Esophagus muscularis mucosa (tissue), 4 donors: ENCODE measurements at places on chromosomes 2 and 18. TPM values are rescaled to one million over a fixed set of nuclear protein-coding genes. Genes with fewer than 3 reads are reported as not detected.

DNA sequence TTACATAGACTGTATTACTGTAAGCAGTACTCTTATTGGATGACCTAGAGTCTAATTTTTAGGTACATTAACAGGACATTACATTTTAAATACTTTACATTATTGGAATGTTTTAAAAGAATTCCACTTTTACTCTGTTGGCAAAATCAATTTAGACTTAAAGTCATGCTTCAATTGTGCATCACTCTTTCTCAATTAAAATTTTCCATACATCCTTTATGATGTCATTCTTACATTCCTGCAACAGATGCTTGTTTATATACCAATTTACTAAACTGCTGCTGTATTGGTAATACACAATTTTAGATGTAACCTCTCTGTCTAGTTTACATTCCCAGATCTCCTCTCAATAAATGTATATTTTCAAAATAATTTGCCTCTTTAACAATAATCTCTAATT, 440.1 kb downstream of the ZEB2 start:
- H3K27me3 ChIP-seq: no peaks in the 10 kb centered on the region
- no peaks in the 10 kb centered on the region for H3K36me3 ChIP-seq
- H3K4me3 ChIP-seq: no peak overlapping the region
- H3K27ac ChIP-seq: no peak overlapping the region

ERFE gene
- not detected for total RNA-seq

RNF103 gene
- total RNA-seq: 60.4 TPM

DNA sequence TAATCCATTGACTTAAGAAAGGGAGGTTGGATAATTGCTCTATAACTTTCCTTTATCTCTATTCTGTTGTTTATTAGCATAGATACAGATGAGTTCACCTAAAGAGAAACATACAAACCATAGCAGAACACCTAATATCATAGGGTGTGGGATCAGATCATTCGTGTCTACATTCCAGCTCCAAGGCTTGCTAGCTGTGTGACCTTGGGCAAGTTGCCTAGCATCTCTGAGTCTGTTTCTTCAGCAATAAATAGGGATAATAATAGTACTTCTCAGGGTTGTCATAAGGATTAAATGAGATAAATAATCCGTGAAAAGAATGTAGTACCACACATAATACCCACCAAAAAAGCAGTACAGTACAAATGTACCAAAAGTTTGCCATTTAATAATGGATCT, 126.2 kb downstream of the PLB1 start:
- no peak for DNase-seq
- H3K4me3 ChIP-seq: no peak overlapping the region
- peak overlapping the region; percentile 97 for H3K27ac ChIP-seq
- peaks cover 97% of the 10 kb centered on the region for H3K4me1 ChIP-seq
- H3K27me3 ChIP-seq: no peaks in the 10 kb centered on the region

MAIP1 gene
- total RNA-seq: 14.8 TPM

DSG1 gene
- total RNA-seq: not detected

GRCh38 chr2:211333377-211333776, 777.0 kb downstream of the CPS1 start:
- no peaks in the 10 kb centered on the region for H3K36me3 ChIP-seq
- DNase-seq: no peak
- no peak overlapping the region for H3K27ac ChIP-seq
- H3K4me3 ChIP-seq: no peak overlapping the region

DNA sequence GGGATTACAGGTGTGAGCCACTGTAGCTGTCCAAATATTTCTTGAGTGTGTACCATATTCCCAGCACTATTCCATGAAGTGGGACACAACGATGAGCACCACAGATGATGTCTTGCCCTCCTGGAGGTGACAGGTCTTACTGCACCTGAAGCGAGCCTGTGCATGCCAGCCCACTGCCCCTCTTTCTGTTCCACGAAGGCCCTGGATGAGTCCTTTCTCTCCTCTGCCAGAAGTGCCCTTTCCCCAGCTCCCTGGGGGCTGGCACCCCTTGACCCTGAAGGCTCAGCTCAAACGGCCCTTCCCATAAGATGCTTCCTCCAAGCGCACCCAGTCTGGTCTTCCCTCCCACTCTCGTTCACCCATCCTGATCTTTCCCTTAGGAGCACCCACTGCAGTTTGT, 5.5 kb downstream of the ATP6V1B1 start:
- no peak for DNase-seq
- H3K36me3 ChIP-seq: no peaks in the 10 kb centered on the region
- no peaks in the 10 kb centered on the region for H3K4me1 ChIP-seq

GRCh38 chr18:78934003-78934402, 45.6 kb upstream of the SALL3 start:
- DNase-seq: no peak
- no peaks in the 10 kb centered on the region for H3K36me3 ChIP-seq
- H3K4me3 ChIP-seq: no peak overlapping the region
- H3K4me1 ChIP-seq: no peaks in the 10 kb centered on the region
- H3K27me3 ChIP-seq: no peaks in the 10 kb centered on the region
- no peak overlapping the region for H3K27ac ChIP-seq

GRCh38 chr18:45059695-45060094, 379.0 kb downstream of the SETBP1 start:
- H3K36me3 ChIP-seq: no peaks in the 10 kb centered on the region
- H3K4me3 ChIP-seq: no peak overlapping the region
- no peak for DNase-seq
- H3K4me1 ChIP-seq: no peaks in the 10 kb centered on the region

GATA6 gene
- total RNA-seq: 35.5 TPM

LYG2 gene
- not detected for total RNA-seq

DNA sequence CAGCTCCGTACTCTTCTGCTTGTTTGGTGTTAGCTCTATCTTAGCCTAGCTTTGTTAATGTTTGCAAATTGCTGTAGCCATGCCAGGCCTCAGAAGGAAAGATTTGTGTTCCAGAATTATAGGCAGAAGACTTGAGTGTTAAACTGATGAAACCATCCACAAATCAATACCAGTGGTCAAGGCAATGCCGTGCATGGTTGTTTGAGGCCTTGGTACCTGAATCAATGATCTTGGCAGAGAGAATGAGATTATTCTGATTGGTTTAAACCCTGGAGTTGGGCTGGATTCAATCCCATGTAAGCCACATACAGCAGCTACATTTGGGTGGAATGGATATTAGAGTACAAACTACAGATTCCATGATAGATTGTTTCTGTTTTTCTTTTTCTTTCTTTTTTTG, 4.9 kb downstream of the HADHB start:
- H3K4me1 ChIP-seq: peaks cover 68% of the 10 kb centered on the region
- no peak for DNase-seq
- H3K27me3 ChIP-seq: no peaks in the 10 kb centered on the region
- peak overlapping the region; percentile 21 for H3K27ac ChIP-seq
- H3K36me3 ChIP-seq: peaks cover 4% of the 10 kb centered on the region
- no peak overlapping the region for H3K4me3 ChIP-seq

ASIC4 gene
- not detected for total RNA-seq

- no peak overlapping the region for H3K4me3 ChIP-seq
- H3K27ac ChIP-seq: no peak overlapping the region
- H3K4me1 ChIP-seq: no peaks in the 10 kb centered on the region
- H3K36me3 ChIP-seq: no peaks in the 10 kb centered on the region
- H3K27me3 ChIP-seq: no peaks in the 10 kb centered on the region
- no peak for DNase-seq
Observed at GRCh38 chr2:149849136-149849535, 261.6 kb upstream of the MMADHC start.

GRCh38 chr2:175525975-175526374, 344.5 kb upstream of the ATP5MC3 start:
- no peak overlapping the region for H3K4me3 ChIP-seq
- no peaks in the 10 kb centered on the region for H3K4me1 ChIP-seq
- no peaks in the 10 kb centered on the region for H3K36me3 ChIP-seq

- H3K4me3 ChIP-seq: no peak overlapping the region
- peaks cover 8% of the 10 kb centered on the region for H3K4me1 ChIP-seq
- no peaks in the 10 kb centered on the region for H3K27me3 ChIP-seq
Observed at GRCh38 chr2:215507136-215507535, 71.3 kb upstream of the FN1 start.

DNA sequence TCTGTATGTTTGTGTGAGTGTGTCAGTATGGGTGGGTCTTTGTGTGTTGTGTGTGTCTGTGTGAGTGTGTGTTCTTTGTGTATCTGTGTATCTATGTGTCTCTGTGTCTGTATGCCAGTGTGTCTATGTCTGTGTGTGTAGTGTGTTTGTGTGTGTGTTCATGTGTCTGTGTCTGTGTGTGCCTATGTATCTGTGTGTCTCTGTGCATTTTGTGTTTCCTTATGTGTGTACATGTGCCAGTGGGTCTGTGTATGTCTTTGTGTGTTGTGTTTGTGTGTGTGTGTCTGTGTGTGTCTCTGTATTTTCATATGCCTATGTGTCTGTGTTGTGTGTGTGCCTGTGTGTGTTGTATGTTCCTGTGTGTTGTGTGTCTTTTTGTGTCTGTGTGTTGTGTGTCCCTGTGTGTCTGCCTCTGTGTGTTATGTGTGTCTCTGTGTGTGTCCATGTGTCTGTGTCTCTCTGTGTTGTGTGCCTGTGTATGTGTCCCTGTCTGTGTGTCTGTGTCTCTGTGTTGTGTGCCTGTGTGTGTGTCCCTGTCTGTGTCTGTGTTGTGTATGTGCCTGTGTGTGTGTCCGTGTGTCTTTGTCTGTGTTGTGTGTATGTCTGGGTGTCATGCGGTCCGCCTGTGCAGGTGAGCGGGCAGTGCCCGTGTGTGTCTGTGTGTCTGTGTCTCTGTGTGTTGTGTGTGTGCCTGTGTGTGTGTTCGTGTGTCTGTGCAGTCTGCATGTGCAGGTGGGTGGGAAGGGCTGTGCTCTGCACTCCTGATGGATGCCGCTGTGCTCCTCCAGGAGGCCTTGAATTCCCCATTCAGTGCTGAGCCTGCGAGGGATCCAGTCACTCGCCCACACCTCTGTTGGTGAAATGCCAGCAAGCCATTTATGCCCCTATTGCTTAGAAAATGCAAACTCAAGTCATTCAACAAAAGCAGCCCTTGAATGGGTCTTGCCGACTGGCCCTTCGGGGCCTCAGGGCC, 37.4 kb downstream of the KLHL29 start:
- no peak for DNase-seq
- H3K27me3 ChIP-seq: no peaks in the 10 kb centered on the region
- peak overlapping the region; percentile 42 for H3K27ac ChIP-seq
- no peak overlapping the region for H3K4me3 ChIP-seq
- peaks cover 88% of the 10 kb centered on the region for H3K4me1 ChIP-seq
- H3K36me3 ChIP-seq: no peaks in the 10 kb centered on the region

- no peaks in the 10 kb centered on the region for H3K27me3 ChIP-seq
- H3K36me3 ChIP-seq: no peaks in the 10 kb centered on the region
- no peak overlapping the region for H3K4me3 ChIP-seq
Observed at GRCh38 chr2:26805241-26805676, 19.4 kb downstream of the CENPA start.

SERPINB3 gene
- not detected for total RNA-seq

INHBB gene
- total RNA-seq: 4.7 TPM

DNA sequence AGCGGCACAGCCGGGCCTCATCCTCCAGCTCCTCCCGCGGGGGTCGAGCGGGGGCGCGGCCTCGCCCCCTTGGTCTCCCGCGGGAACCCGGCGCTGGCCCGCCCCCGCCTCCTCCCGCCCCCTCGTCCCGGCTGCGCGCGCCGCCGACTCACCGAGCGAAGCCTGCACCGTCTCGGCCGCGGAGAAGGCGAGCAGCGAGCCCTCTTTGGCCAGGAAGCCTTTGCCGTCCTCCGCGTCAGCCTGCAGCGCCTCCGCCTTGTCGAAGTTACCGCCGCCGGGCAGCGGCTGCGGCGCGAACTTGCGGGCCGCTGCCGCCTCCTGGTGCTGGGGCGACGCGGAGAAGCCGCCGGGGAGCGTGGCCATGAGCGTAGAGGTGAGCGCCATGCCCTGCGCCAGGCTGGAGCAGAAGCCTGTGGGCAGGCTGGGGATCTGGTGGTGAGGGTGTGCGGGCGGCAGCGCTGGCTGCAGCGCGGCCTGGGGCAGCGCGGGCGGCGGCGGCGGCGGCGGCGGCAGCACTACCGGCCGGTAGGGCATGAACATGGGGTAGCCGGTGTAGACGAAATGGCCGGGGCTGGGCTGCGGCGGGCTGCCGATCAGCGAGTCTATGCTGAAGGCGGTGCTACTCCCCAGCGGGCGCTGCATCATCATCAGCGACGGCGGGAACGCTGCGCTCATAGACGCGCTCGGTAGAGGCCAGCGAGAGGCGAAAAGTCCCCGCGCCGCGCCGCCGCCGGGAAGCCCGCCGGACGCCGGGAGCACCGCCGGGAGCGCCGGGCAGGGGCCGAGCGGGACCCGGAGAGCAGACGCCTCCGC, 683 bp downstream of the GBX2 start:
- no peak overlapping the region for H3K27ac ChIP-seq
- H3K4me1 ChIP-seq: peaks cover 61% of the 10 kb centered on the region
- no peaks in the 10 kb centered on the region for H3K36me3 ChIP-seq
- peak overlapping the region; percentile 47 for H3K4me3 ChIP-seq
- H3K27me3 ChIP-seq: peaks cover 13% of the 10 kb centered on the region
- DNase-seq: no peak

- no peak for DNase-seq
- no peak overlapping the region for H3K4me3 ChIP-seq
Observed at GRCh38 chr2:82528288-82528687, 1930.8 kb downstream of the SUCLG1 start.

- no peaks in the 10 kb centered on the region for H3K27me3 ChIP-seq
- H3K27ac ChIP-seq: no peak overlapping the region
- H3K4me1 ChIP-seq: no peaks in the 10 kb centered on the region
- H3K4me3 ChIP-seq: no peak overlapping the region
Observed at GRCh38 chr2:14816069-14817060, 183.8 kb downstream of the LRATD1 start.

GRCh38 chr2:168515502-168515901, 59.4 kb downstream of the CERS6 start:
- H3K27me3 ChIP-seq: no peaks in the 10 kb centered on the region
- H3K4me3 ChIP-seq: no peak overlapping the region
- H3K36me3 ChIP-seq: no peaks in the 10 kb centered on the region

ACTG2 gene
- 7,069 TPM for total RNA-seq
